ENCODE measurements at places on chromosomes 2 and 18.

DNA sequence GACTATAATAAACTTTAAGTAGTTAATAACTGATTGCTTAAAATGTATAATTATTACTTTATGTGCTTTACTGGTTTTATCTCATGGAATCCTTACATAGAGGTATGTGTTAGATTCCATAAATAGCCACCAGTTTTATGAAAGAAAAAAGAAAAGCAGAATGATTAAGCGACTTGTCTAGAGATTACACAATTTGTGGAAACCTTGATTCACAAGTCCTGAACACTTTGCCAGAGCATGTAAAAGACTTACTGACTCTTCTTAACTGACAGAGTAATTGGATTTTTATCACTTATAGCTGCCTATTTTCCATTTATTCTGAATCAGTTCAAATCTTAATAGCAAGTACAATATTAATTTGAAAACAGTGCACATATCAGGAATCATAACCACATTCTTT, 448.7 kb upstream of the NETO1 start:
- no peak for DNase-seq

GRCh38 chr2:50345701-50346591, 686.0 kb downstream of the NRXN1 start:
- DNase-seq: no peak

DNA sequence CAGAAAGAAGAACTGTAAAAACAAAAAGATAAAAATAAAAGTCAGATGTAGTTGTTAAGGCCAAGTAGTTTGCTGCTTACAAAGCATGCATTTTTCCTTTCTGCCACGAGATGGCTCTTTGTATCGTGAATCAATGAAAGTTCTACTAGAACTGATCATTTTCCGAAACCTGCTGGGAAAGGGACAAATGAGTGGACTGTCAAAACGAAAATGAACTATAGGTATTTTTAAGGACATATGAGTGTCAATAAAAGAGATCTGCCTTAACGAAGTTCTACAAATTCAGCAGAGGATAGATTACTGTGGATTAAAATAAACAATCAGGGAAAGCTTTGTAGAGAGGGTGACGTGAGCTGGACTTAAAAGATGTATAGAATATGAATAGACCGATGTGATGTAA, 15.0 kb upstream of the ELOA2 start:
- DNase-seq: no peak

- DNase-seq: no peak
These were observed 88.9 kb upstream of the SLC35G4 start for GRCh38 chr18:11520536-11520935.

GRCh38 chr2:5330961-5331360, 361.2 kb upstream of the SOX11 start:
- no peak for DNase-seq

GRCh38 chr2:65782996-65783650, 350.7 kb upstream of the SPRED2 start:
- DNase-seq: no peak

- no peak for DNase-seq
These were observed 137.2 kb upstream of the KCTD1 start for GRCh38 chr18:26685438-26686157.

GRCh38 chr2:121663434-121663833, 14.2 kb upstream of the CLASP1 start:
- no peak for DNase-seq

DNA sequence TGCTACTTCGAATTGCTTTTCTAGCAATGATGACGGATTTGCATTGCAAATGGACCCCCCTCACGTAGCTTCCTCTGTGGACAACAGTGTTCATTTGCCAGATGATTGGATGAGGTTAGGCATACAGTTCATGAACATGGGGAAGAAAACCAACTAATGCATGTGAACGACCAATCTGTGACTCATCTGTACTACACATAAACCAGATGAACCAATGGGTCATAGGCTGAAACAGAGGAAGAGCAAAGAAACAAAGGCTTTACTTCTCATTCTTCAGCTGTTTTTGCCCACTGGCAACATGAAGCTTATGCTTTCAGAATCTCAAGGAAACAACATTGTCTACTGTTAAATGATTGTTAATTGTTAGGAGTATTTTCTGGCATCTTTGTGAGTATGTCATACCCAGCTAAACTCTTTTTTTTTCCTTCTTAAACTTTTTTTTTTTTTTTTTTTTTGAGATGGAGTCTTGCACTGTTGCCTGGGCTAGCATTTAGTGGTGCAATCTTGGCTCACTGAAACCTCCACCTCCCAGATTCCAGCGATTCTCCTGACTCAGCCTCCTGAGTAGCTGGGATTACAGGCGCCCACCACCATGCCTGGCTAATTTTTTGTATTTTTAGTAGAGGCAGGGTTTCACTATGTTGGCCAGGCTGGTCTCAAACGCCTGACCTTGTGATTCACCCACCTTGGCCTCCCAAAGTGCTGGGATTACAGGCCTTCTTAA, 35.5 kb downstream of the EFEMP1 start:
- no peak for DNase-seq

- no peak for DNase-seq
These were observed 55.7 kb downstream of the LRRFIP1 start for GRCh38 chr2:237682856-237683670.

DNA sequence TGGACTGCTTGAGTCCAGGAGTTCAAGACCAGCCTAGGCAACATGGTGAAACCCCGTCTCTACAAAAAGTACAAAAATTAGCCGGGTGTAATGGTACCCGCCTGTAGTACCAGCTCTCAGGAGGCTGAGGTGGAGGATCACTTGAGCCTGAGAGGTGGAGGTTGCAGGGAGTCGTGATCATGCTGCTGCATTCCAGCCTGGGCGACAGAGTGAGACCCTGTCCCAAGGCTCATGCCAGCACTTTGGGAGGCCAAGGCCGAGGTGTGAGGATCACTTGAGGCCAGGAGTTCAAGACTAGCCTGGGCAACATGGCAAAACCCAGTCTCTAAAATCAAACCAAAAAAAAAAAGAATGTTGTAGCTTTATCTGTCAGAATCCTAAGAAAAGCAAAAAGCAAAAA, 25.4 kb downstream of the SMC6 start:
- no peak for DNase-seq

- DNase-seq: no peak
These were observed 12.4 kb downstream of the HS6ST1 start for GRCh38 chr2:128306081-128306930.

Data from cortex of kidney (tissue), 1 donor.